AG08396 (cell line): ENCODE measurements at places on chromosomes 4 and X.

- DNase-seq: no peak
Observed at GRCh38 chr4:7477695-7478094, 43.0 kb upstream of the PSAPL1 start.

DNA sequence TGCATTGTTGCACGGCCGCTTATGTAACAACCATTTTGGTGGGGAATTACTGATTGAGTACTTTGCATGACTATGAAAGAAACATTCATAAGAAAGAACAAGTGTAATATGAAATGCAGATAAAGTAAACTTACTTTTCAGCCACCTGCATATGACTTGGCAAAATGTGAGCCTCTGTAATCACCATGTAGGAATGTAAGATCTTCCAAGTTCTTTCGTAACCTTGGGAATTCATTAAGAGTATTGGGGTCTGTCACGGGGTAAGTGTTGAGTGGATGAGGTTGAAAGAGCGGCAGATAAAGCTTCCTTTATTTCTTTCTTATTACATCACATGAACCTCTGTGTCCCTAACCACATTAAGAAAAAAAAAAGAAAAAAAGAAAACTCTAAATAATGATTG lies 348.5 kb upstream of the NR3C2 start:
- no peak for DNase-seq

GRCh38 chrX:103608306-103608963 lies 672 bp downstream of the TCEAL3 start:
- DNase-seq: no peak

DNA sequence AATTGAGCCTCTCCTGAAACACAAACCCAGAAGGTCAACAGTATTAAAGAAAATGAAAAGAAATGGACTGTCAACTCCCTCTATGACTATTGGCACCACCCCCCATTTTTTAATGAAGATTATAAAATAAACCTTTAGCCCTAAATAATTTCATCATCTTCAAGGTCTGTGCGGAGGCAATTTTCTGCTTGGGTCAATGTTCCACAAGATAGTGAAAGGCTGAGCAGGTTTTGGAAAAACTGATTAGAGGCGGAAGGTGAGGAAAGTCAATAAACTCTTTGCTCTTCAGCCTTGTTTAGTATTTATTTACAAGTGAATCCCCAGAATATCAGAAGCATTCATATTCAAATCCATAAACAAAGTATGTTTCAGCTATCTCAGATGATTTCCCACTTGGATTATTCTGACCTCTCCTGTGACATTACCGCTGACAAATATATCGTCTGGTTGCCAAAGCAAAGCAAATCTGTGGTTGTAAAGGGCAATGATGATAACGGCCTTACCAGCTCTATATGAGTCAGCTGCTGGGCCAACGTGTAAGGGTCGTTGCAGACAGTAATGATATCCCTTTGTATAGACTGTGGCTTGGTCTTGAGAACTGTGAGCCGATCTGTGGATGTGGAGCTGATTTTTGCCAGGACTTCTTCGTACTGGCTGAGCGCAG lies 24.0 kb downstream of the RASGEF1B start:
- no peak for DNase-seq

DNA sequence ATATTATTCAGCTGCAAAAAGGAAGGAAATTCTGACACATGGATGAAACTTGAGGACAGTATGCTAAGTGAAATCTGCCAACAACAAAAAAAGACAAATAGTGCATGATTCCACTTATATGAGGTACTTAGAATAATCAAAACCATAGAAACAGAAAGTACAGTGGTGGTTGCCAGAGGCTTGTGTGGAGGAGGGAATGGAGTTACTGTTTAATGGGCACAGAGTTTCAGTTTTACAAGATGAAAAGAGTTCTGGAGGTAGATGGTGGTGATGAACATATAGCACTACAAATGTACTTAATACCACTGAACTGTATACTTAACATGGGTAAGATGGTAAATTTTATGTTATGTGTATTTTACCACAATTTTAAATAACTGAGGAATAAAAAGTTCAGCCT lies 212.0 kb upstream of the KLF3 start:
- no peak for DNase-seq

- DNase-seq: no peak
Observed at GRCh38 chr4:95388911-95389310, 159.9 kb downstream of the UNC5C start.

DNA sequence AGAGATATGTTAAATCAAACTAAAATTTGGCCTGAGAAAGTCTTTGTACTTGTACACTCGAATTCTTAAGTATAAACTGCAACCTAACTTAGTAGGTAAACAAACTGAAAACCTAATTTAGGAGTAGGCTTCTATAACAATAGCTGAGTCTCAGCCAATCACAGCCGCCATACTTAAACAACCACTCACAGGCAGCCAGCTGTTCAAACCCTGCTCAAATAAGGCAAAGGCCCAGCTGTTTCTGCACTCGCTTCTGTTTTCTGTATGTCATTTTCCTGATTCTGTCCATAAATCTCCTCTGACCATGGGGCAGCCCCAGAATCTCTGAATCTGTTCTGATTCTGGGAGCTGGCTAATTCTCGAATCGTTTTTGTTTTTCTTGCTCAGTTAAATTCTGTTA lies 7.8 kb upstream of the PLS3 start:
- DNase-seq: no peak

DNA sequence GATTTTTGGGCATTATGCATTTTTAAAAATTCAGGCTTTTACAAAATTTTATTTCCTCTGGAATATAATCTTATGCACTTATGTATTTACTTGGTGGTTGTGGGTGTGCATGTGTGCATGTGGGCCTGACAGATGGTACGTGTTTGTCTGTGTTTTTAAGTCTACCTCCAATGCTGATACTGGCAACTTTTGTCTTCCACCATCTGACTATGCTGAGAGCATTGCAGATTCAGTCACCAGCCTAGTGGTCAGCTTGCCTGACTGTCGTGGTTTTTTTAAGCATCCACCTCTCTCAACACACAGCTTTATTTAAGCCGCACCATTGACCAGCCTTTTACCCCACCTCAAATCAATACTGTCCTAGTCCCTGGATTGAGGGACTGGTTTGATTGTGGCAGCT lies 37.1 kb downstream of the FSTL5 start:
- DNase-seq: no peak
